ENCODE measurements at places on chromosomes 2 and 18. TPM values are rescaled to one million over a fixed set of nuclear protein-coding genes. Genes with fewer than 3 reads are reported as not detected.

GRCh38 chr18:57906852-57907251 is 103.7 kb upstream of the ATP8B1 start:
- DNase-seq: no peak

GRCh38 chr2:197821550-197822289 is 17.3 kb downstream of the PLCL1 start:
- no peak for DNase-seq

DNA sequence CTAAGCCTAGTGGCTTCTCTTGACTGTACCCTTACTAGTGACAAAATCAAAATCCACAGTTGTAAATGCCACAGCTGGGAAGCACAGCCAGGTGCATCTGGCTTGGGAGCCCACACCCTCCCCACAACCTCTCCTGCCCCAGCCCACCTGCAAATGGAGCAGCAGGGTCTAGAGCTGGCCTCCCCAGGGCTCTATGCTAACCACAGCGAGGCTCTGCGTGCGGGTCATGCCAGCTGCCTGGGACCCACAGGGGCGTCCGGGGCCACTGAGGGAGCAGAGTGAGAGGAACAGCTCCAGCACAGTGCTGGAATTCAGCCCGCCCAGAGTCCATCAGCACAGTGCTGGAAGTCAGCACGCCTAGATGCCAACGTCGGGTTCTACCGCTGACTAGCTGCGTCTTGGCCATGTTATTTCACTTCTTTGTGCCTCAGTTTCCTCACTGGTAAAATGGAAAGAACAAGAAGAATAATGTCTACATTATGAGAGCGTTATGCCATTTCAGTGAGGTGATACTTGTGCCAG is 109.1 kb upstream of the ID2 start:
- no peak for DNase-seq

DNA sequence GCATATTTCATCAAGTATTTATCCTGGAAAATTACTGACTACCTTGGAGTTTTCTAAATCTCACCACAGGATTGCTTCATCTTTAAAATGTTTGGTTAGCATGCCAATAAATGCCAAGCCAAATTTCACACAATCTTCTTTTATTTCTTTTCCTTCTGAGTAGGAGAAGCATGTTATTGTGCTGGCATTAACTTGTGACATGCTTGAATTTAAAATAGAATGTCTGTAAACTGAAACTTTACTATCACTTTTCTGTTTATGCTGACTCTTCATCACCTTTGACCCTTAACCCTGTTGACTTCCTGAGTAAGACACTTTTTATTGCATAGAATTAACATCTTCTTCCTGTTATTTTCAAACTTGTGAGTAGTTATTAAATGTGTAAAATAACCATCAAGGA is 56.2 kb upstream of the LRRTM4 start:
- DNase-seq: no peak

DNA sequence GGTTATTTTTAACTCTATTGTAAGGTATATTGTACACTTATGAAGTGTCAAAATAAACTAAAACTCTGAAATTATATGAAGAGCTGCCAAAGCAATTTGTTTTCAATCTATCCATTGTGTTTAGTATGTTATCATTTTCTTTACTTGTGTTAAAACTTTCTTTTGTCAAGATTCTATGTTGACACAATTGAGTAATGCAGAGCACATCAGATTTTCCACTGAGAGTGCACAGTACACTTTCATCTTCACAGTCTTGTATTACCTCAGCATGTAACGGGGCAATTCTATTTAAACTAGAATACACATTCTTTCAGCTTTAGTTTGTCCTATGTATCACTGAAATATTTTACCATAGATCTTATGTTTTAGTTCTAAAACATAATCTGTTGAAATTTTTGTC is 304.4 kb upstream of the ZC3H15 start:
- no peak for DNase-seq

- DNase-seq: no peak
These were observed 71.4 kb upstream of the TANK start for GRCh38 chr2:161088658-161089350.

DNA sequence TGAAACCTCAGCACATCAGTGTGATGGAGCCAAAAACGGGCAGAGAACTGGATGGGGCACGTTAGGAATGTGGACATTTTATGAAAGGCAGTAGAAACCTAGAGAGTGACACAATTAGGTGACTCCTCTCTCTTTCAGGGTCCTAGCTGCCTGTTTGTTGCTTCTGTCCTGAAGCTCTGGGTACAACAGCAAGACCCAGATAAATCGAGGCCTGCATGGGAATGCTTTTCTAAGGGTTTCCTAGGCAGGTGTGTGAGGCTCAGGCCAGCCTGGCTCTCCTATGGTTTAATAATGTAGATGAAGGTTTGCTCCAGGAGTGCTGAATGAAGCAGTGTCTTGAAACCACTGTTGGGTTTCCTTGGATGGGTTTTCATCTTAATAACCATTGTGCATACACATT is 517.1 kb upstream of the RAB6C start:
- DNase-seq: no peak

- DNase-seq: no peak
These were observed 18.3 kb upstream of the KLHL29 start for GRCh38 chr2:23366720-23367119.

GRCh38 chr2:232896111-232896510 is 26.0 kb downstream of the SNORC start:
- no peak for DNase-seq

- no peak for DNase-seq
These were observed 62.3 kb downstream of the MMADHC start for GRCh38 chr2:149525323-149525722.

GRCh38 chr2:47402805-47403608 is at the start of gene MSH2:
Gene MSH2, plus strand, starts transcription at chr2:47403156. Its CDS starts 36 bp downstream, at chr2:47403192.
- peak; percentile 89 for DNase-seq

DNA sequence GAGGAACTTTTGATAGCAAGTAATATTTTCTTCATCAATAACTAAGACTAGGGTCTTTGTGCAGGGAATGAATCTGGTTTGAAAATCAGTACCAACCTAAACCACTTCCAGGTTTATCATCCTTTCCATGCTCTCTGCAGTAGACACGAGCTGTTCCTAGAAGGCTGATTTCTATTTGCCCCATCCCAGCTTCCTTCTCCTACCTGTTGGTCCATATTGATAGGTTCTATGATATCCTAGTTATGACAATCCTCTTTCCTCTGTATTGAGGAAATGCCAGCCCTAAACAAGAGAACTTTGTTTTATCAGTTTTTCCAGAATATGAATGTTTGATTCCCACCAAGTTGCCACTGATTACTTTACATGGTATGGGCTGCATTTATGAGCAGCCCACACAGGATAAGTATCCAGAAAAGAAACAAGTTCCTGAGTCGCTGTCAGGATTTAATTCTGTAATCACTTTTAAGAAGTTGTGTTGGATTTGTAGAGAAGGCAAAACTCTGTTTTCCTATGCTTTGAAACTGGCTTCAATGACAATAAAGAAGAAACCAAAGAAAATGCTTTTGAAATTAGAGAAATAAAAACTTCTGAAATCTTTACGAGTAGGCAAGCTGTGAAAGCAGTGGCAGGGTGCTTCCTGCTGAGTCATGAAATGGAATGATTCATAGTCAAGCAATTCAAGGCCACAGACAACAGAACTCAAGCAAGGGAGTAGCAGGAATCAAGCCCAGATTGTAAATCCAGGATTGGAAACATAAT is 37.3 kb upstream of the TANK start:
- peak; percentile 71 for DNase-seq

DNA sequence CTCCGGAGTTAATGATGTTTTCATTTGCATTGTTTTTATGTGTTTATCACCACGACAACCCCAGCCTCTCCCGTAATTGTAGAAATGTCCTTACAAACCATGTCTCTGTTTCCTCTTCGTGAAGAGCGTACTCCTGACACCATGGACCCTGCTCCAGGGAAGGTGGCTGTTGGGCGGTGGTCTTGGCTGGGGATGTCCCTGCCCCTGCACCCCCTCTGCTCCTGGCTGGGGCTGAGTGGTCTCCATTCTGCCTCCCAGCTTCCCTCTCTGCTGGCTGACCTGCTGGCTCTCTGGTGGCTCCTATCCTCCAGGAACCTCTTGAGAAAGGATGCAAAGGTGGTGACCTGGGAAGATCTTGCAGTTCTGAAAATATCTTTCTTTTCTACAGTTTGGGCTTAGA is 81.1 kb downstream of the ASB1 start:
- DNase-seq: no peak

DNA sequence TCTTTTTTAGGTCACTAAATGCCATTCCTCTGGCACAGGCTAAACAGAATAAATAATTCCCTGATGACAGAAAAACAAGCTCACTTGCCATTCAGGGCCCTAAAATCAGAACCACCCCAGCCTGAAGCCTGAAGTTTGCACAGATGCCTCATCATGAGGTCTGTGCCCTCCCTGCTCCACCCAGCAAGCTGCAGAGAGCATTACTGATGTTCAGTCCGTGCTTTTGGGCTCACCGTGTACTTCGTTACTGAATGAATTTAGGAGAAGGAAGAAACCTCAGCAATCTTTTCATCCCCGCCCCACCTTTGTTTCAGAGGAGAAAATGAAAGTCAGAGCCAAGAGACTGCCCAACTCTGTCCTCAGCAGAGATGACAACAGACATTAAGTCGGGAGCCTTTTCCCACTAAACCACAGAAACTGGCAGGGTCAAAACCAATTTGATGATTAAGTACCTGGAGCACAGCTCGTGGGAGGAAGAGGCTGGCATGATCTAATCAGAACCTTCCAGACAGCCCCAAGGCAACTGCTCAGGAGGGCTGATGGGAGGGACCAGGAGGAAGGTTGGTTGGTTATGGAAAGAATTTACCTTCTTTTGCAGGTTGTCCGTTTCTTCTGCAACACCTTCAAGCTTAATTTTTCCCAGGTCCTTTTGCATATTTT is 122.7 kb downstream of the LAMA1 start:
- no peak for DNase-seq

GRCh38 chr18:29225351-29225750 is 1048.4 kb upstream of the CDH2 start:
- no peak for DNase-seq

DNA sequence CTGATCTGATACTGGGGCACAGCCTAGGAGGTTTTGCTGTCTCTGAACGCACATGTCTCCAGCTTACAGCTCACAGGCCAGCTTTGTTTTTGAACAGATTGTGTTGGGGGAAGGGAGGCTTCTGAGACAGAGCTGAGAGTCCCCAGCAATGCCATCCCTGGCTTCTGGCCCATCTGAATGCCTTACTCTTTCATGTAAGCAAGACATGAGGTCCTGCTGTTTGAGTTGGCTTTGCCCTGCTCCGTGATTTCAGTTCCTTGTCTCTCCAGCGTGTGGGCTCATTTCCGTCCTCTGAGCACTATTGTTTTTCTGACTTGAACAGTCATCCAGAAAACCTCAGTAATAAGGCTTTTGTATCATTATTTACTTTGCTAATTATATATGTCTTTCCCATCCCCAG is 194.9 kb upstream of the TNP1 start:
- DNase-seq: peak; percentile 80

DNA sequence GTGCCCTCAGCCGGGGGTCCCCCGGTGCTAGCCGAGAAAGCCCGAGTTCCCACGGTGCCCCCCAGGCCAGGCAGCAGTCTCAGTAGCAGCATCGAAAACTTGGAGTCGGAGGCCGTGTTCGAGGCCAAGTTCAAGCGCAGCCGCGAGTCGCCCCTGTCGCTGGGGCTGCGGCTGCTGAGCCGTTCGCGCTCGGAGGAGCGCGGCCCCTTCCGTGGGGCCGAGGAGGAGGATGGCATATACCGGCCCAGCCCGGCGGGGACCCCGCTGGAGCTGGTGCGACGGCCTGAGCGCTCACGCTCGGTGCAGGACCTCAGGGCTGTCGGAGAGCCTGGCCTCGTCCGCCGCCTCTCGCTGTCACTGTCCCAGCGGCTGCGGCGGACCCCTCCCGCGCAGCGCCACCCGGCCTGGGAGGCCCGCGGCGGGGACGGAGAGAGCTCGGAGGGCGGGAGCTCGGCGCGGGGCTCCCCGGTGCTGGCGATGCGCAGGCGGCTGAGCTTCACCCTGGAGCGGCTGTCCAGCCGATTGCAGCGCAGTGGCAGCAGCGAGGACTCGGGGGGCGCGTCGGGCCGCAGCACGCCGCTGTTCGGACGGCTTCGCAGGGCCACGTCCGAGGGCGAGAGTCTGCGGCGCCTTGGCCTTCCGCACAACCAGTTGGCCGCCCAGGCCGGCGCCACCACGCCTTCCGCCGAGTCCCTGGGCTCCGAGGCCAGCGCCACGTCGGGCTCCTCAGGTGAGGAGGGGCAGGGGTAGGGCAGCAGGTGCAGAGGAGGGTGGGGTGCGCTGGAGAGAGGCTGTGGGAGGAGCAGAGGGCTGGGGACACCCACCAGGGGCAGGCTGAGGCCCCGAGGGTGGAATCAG is 14.1 kb upstream of the GMPPA start:
- no peak for DNase-seq

GRCh38 chr18:46055838-46056230 is 16.2 kb downstream of the PSTPIP2 start:
- no peak for DNase-seq

GRCh38 chr18:59685501-59685900 is 11.7 kb downstream of the CCBE1 start:
- DNase-seq: no peak

- no peak for DNase-seq
These were observed 8.9 kb downstream of the TFPI start for GRCh38 chr2:187545238-187545751.

Gene GPC1
- 63.4 TPM for total RNA-seq

Gene MGAT4A
- total RNA-seq: not detected

Gene ITGA4
- 80.0 TPM for total RNA-seq

Gene DYSF
- total RNA-seq: 17.2 TPM

Gene CHRND
- total RNA-seq: not detected

Gene CFAP65
- total RNA-seq: not detected

Gene QPCT
- total RNA-seq: 7.1 TPM

Gene CRYGD
- not detected for total RNA-seq

Gene NT5C1B
- total RNA-seq: not detected

All from SJSA1 (cell line).